ENCODE measurements at places on chromosomes 7 and 10.

- DNase-seq: no peak
These were observed 76.2 kb upstream of the KIAA1217 start for GRCh38 chr10:24132741-24133140.

DNA sequence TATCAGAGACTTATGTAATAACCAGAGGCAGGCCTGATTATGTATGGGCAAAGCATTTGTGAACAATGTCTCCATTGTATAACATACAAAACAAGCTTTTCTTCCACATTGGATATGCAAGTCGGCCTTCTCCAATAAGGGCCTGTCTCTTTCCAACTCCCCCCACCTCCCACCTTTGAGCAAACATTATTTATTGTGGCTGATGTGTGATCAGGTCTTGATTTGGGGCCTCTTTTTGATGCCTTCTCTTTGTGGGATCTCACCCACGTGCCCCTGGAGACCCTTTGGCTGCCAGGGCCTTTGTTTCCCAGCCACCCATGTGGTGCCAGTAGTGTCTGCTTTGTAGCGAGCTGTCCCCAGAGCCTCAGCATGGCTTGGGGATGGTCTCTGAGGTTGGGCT, 53.0 kb downstream of the TCF7L2 start:
- no peak for DNase-seq

- DNase-seq: no peak
These were observed 78.0 kb upstream of the ZNF479 start for GRCh38 chr7:57210212-57210611.

DNA sequence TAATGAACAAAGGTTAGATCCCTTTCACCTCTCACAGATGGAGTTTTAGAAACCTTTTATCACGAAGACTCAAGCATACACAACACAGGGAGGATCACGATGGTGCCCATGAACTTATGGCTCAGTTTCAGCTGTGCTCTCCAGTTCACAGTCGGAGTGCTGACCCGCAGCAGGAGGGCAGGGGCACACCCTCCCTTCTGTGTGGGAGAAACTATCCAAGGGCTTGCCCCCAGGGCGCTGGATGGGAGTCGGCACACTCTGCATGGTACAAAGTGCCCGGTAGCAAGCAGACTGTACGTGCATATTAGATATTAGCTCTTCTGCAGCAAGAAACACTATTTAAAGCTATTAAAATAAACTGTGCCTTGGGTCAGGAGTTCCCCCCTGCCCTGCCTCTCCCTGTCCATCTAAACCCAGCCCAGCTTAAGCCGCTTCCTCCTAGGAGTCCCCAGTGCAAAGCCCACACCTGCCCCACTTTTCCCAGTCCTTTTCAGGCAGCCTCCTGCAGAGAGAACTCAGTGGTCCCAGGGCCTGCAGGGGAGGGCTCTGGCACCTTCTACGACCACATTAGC, 76.5 kb downstream of the CHST15 start:
- no peak for DNase-seq

DNA sequence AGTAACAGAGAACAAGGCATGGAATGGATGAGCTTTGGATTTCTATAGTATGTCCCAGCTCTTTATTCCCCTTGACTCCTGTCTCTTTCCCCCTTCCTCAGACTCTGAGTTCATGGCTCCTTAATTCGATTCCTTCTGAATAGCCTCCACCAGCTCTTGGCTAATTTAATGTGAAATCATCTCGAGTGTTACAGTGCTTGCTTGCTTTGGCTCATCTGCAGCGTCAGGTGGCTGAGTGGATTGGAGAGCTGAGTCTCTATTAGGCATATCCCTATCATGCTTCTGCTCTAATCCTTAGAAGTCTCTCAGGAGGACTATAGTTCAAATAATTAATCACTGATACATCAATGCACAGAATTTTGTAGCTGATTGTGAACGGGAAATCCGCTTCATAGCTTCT, 134.6 kb downstream of the LRRC4 start:
- DNase-seq: no peak

GRCh38 chr7:18806177-18806576, 310.6 kb downstream of the HDAC9 start:
- DNase-seq: no peak

DNA sequence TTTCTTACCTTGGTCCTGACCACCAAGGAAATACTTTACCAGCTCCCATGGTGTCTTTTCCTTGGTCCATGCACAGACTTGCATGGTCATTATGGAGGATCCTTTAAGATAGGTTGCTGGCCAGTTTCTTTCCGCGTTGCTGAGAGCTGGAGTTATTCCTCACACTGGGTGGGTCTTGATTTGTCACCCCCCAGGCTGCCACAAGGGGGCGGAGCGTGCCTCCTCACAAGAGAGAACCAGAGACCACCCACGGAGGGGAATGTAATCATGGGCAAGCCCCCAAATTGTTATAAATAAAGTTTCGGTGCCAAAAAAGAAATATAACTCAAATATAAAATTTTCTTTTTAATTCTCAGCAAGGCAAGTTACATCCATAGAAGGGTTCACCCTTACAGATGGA, 10.5 kb upstream of the TRIM24 start:
- no peak for DNase-seq

GRCh38 chr10:125209591-125210355, 49.4 kb upstream of the CTBP2 start:
- no peak for DNase-seq

DNA sequence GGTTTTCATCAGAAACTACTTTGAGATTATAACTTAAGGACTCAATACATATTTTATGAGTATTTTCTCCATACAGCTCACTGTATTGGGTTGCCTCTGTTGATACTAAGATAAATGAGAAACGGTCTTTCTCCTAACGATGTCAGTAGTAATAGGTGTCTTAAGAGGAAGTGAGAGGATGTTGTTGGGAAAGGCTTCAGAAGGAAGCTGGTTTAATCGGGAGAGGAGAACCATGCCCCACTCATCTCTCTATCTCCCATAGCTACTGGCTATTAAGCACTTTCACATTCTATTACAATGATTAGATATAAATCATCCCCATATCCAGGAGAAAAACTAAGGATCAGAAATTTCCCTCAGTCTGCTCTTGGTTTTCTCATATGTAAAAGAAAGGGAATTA, 2.0 kb downstream of the CLEC5A start:
- DNase-seq: no peak

DNA sequence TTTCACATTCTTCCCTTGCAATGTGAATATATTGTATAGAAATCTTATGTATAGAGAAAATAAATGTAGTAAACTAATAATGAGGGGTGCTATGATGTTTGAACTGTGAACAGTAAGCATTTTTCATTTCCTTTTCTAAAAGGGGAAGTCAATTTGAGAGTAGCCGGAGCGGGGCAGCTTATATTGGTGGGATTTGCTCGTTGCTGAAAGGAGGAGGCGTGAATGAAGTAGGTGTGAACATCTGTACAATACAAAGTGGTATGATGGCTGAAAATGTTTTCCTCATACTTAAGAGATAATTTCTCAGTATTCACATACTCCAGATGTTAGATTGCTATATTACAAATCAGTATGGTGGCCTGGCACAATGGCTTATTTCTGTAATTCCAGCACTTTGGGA, 87.1 kb downstream of the SRI start:
- DNase-seq: no peak
